ENCODE measurements at places on chromosomes 1 and 21. TPM values are rescaled to one million over a fixed set of nuclear protein-coding genes. Genes with fewer than 3 reads are reported as not detected.

Gene SV2A
- 0.51 TPM for total RNA-seq

Gene TRAF5
- 3.3 TPM for total RNA-seq

Gene TRPM2
- 0.65 TPM for total RNA-seq

Gene CCDC27
- total RNA-seq, result not detected

Gene C1orf94
- not detected for total RNA-seq

Data from liver (tissue), 10 donors.